ENCODE measurements at places on chromosomes 2 and 18. TPM values are rescaled to one million over a fixed set of nuclear protein-coding genes. Genes with fewer than 3 reads are reported as not detected.

Gene GPR75
- 0.81 TPM for total RNA-seq

DNA sequence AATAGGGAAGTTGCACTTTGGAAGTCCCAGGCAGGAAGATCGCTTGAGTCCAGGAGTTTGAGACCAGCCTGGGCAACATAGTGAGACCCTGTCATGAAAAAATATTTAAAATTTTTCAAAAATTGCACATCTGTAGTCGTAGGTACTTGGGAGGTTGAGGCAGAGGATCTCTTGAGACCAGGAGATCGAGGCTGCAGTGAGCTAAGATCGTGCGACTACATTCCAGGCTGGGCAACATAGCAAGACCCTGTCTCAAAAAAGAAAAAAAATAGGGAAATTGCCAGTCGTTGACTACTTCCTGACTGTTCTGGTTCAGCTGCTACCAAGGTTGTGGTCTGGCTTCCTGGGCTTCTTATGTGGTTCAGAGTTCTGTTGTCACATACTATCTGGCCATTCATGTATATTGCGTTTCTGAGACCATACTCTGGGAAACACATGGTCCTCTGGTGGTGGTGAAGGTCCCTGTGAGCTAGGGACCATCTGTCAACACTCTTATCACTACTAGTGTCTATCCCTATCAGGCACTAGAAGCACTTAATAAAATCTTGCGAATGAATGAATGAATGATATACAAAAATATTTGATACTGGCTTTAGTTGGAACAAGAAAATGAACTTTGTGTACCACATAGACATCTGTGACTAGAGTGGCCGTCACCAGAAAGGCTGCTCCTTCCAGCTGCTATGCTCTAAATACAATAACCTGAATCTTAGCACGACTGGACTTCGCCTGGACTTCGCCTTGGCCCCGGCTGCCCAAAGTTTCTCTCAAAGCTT, 861 bp upstream of the KLHL23 start:
- no peak for DNase-seq

DNA sequence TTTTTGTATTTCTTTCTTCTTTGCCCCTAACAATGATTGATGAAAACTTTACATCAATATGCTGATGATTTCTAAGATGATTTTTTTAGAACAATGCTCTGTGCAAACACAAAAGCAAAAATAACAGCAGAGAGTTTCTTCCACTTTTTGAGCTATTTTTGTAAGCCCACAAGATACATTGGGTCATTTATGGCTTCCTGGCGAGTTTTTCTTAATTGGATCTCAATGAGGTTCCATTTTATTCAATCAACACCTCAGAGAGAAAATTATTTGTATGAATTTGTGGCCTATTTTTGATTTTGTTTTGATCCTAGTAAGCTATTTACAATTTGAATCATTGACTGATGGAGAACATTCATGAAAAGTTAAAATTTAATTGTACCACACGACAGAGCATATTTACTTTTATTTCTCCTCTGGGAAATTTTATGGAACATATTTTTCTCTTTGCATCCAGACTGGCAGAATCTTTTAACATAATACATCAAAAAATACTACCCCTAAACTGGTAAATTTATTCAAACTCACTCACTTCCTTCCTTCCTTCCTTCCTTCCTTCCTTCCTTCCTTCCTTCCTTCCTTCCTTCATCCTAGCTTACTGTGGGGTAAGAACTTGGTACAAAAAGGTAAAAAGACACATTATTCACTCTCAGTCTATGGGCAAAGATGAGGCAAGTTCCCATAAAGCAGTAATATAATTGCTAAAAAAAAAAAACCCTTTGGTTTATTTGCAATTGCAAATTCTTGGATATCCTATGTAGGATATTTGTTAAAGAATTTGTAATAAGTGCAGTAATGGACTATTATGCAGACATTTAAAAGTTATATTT, 710.4 kb downstream of the SLC4A3 start:
- DNase-seq = no peak

Gene MYL1
- not detected for total RNA-seq

GRCh38 chr2:120858361-120859106, 122.9 kb downstream of the GLI2 start:
- DNase-seq = no peak

DNA sequence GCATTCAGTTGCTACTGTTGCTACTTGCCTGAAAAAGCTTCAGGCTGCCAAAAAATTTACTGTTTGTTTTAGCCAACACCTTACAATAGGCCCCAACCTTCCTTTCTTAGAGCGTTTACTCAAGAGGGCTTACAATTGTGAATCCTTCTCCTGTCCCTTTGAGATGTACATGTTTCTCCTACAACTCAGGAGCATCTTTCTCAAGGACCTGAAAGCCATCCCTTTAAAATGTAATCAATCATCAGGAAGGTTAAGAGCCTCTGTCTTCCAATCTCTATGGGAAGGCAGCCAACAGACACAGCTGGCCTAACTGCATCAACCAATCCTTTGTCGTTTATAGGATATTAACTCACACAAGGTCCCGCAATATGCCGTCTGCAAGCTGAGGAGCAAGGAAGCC, 3.4 kb upstream of the IER3IP1 start:
- no peak for DNase-seq

- no peak for DNase-seq
Observed at GRCh38 chr2:8540552-8541055, 141.3 kb upstream of the ID2 start.

Gene LDLRAD4
- 23.9 TPM for total RNA-seq

Gene IGFBP5
- total RNA-seq = 10.2 TPM

Gene KHK
- 3.3 TPM for total RNA-seq

Gene ALPP
- total RNA-seq = 0.15 TPM

Gene ADRA2B
- total RNA-seq = 1.9 TPM

Gene MC2R
- total RNA-seq = not detected

Gene MAB21L4
- total RNA-seq = not detected

Gene SPATA3
- total RNA-seq = not detected

Gene SEMA4F
- 1.1 TPM for total RNA-seq

DNA sequence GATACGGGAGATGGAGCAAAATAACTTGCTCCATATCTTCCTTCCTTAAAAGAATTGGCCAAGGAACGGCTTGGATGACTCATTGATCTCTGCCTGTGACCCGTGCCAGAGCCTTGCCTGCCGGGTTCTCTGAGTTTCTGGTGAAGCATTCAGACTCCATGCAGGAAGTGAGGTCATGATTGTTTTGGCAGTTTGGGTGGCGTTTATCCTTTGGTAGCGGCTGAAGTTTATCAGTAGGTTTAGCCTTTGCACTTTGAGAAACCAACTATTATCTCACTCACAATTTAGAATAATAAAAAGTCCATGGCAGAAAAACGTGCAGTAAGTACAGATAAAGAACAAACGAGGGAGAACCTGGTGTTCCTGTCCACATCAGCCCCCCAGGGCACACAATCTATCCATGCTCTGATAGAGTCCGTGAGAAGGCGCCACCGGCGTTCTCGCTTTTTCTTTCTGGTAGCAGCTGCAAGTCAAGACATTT, 15.0 kb upstream of the CTAGE1 start:
- DNase-seq = no peak

GRCh38 chr2:215793747-215794595, 219.4 kb downstream of the MREG start:
- DNase-seq = no peak

- DNase-seq = no peak
Observed at GRCh38 chr2:85347599-85347998, 6.7 kb downstream of the RETSAT start.

Gene SYT4
- total RNA-seq = 1.3 TPM

GRCh38 chr2:3504741-3505140, 14.6 kb downstream of the ADI1 start:
- no peak for DNase-seq

Gene UGT1A4
- total RNA-seq = not detected

DNA sequence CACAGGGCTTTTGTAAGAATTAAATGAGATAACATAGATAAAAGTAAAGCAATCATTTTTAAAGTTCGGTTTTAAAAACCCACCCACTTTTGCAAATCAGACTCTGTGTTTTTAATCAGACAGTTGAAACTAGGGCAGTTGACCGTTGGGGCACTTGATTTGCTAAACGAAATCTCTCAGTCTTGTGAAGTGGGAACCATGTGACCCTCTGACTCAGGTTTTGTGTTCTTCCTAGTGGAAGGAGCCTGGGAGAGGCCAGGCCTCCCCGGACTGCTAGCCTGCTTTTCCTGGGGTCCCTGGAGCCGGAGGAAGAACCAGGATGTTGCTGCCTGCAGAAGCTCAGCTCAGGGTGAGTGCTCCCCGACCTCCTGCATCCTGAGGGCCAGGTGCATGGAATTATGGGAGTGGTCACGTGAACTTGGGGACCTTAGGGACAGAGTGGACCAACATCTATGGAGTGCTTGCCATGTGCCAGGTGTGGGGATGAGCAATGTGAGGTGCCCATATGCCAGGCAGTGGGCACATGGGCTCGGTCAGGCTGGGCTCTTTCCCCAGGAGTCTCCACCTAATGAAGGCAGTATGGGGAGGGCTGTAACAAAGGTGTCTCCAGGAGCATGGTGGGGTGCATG, 3.9 kb downstream of the C2orf72 start:
- no peak for DNase-seq

Gene PSMA8
- not detected for total RNA-seq

GRCh38 chr18:36516258-36516657, 218.7 kb downstream of the FHOD3 start:
- no peak for DNase-seq

Gene SULT1C4
- total RNA-seq = 2.9 TPM

DNA sequence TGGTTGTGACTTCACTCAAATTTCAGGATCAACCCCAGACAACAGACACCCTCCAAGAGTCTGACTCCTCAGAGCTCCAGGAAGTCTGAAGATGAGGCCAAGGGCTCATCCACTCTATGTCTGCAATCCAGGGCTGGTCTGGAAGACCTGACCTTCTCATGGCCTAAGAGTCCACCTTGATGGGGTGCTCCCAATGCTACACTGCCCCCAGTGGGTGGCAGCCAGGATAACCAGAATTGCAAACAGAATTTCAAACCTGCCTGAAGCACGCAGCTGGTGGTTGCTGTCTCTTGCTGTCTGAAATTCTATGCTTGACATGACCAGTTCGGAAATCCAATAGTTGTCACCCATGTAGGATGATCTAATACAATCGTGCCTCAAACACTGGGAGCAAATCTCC, 96.0 kb downstream of the UXS1 start:
- no peak for DNase-seq

Gene ZFP36L2
- 9.5 TPM for total RNA-seq

GRCh38 chr2:134277223-134277622, 23.4 kb downstream of the MGAT5 start:
- no peak for DNase-seq

Gene PPP1R1C
- total RNA-seq = 0.89 TPM

Gene DCDC2C
- not detected for total RNA-seq

Gene APCDD1
- total RNA-seq = 40.2 TPM

GRCh38 chr2:141068053-141068682, 1062.6 kb downstream of the LRP1B start:
- no peak for DNase-seq

- no peak for DNase-seq
Observed at GRCh38 chr18:61400716-61401115, 67.5 kb downstream of the CDH20 start.

- no peak for DNase-seq
Observed at GRCh38 chr2:236774171-236774570, 204.5 kb downstream of the ACKR3 start.

Gene CD207
- total RNA-seq = not detected

Gene GATA6
- total RNA-seq = 37.7 TPM

Gene DSG2
- 66.0 TPM for total RNA-seq

Gene DSEL
- total RNA-seq = 9.4 TPM

DNA sequence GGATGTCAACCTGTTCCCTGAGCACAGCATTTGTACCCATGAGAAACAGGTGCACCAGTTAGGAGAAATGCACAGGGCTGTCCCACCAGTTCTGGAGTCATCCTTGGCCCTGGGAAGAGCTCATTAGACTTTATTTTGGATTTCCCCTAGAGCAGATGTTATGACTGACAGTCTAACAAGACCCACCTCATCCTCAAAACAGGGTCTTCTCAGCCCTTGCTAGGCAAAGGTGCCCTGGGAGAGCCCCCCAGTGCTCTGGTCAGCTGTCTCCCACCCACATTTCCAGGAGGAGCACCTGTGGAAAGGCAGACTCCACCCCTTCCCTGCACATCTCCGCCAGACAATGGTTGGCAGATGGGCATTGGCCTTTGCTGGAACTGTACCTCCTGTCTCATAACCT, 5.7 kb upstream of the SP100 start:
- DNase-seq = no peak

DNA sequence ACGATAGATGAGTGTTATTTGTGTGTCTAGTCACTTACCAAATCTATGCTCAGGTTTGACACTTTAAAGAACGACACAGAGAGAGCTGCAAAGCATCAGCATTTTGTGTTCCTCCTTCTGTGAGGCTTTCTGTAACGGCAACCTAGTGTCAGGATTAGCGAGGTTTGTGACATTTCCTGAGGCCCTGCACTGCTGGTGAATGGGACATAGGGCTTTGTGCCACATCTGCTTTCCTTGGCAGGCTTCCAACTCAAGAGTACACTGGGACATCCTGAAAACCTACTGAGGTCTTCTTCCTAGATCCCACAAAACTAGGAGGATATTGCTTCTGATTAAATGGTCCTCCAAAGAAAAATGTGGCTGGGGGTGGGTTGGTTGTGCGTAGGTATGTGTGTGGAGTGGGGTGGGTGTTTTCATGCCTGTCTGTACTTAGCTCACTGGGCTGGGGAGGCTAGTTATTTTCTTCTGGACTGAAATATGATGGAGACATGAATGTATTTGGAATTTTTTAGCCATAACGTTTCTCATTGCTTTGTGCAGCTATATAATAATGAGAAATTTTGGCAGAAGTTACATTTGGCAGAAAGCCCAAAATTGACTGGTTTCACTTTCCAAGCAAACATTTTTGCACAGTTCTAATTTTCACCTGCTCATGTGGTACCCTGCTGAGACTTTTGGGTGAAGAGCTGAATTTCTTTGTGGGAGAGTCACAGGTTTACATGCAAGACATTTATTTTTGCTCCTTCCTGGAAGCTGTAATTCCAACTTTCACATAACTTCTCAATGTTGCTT, 308.4 kb downstream of the XIRP2 start:
- no peak for DNase-seq

GRCh38 chr18:75072672-75073371, 136.1 kb downstream of the PTGR3 start:
- no peak for DNase-seq
